ENCODE measurements at places on chromosomes 3 and 15. TPM values are rescaled to one million over a fixed set of nuclear protein-coding genes. Genes with fewer than 3 reads are reported as not detected.

DNA sequence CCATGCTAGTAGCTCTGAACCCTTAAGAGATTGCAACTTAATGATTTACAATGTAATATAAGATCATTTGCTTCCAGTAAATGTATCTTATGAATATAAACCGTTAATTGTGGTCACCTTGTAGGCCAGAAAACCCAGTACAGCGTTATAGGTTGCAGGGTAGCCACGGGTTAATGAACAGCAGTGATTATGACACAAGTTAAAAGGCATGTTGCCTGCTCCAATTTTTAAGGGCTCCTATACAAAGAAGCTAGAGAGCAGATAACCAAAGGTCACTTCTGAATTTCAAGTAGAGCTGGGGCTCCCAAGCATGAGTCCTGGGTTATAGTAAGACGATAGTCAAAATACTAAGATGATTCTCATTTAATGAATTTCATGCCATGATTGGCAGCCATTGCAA, 13.5 kb downstream of the GUCA1C start:
- DNase-seq, result no peak

DNA sequence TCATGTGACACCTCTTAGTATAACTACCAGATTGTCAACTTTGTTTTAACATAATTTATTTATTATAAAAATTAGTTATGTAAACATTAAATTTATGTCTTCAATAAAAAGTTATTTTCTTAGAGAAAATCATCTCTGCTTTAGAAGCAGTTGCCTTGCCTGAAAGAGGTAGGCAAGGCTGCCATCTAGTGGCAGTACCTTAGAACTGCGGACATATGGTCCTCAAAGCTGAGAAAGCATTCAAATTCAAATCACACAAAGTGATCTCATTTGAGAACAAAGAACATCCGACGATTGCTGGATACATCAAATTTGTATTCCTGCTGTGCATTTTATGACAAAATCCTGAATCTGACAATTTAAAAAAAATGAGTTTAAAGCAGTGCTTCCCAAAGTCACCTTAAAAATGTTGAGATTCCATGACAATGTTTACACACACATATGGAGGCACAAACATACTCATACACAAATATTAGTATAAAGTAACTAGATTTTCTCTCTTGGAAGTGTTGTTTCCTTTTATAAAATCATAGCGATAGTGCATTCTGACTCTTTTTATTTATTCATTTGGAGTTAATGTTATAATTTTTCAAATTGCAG, 617.4 kb downstream of the CADM2 start:
- DNase-seq, result peak; percentile 70

DNA sequence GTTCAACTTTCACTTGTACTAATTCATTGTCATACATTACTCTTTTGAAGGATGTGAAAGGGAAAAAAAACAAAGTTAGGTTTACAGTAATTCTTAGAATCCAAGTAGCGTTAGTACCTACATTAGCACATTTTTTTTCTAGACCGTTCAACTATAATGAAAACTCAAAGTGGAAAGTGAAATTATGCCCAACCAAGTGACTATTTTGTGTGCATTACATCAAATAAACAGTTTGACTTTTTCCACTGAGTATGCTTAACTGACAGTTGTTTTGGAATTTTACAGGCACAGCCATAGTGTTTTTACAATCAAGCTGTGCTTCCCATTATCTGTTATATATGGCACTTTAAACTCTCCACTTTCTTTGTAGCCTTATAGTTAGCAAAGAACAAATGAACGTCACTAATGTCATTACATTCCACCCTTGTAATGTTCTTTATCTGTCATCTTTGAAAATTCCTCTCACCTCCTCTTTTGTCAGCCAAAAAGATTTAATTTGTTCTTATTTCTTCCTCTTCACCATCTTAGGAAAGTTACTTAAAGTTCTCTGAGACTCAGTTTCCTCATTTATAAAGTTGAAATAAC, 142.3 kb upstream of the SOX2 start:
- no peak for DNase-seq

DNA sequence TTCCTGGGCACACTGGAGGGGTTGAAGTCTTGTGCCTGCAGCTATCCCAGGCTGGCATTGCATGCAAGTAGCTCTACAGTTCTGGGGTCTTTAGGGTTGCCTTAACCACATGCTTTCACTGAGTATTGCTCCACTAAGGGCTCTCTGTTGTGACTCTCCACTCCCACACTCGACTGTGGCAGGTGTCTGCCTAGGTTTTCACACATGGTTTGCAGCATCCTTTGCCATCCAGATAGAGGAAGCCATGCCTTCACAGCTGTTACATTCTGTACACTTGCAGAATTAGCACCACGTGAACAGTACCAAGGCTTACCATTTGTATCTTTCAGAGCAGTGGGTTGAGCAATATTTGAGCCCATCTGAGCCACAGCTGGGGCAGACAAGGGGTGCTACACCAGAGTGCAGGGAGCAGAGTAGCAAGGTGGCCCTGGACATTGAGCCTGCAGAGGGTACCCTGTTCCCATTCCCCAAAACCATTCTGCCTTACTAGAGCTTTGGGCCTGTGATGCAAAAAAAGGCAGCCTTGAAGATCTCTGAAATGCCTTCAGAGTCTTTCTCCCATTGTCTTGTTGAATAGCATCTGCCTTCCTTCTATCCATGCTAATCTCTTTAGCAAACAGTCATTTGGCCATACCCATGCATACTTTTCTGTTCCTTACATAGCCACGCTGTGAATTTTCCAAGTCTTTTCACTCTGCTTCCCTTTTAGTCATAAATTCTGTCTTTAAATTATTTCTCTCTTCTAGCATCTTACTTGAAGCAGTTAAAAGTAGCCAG, 95.2 kb upstream of the PLCL2 start:
- no peak for DNase-seq

DNA sequence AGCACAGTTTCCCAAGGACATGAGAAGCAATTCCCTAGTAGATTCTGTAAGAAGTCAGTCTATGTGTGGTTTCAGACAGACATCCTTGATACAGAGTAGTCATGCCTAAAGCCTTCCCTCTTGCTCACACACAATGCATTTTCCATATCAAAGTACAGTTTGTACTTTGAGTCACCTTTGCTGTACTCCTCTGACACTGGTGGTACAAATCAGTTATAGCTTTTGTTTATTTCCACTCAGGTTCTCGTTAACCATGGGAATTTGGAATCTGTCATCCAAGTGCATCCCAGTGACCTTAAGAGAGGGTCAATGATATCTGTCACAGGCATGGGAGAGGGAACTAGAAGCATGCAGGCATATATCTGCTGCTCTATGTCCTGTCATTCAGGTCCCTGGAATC, 3.6 kb upstream of the GNB4 start:
- no peak for DNase-seq

GRCh38 chr15:68618908-68619698, 40.3 kb downstream of the CORO2B start:
- no peak for DNase-seq

DNA sequence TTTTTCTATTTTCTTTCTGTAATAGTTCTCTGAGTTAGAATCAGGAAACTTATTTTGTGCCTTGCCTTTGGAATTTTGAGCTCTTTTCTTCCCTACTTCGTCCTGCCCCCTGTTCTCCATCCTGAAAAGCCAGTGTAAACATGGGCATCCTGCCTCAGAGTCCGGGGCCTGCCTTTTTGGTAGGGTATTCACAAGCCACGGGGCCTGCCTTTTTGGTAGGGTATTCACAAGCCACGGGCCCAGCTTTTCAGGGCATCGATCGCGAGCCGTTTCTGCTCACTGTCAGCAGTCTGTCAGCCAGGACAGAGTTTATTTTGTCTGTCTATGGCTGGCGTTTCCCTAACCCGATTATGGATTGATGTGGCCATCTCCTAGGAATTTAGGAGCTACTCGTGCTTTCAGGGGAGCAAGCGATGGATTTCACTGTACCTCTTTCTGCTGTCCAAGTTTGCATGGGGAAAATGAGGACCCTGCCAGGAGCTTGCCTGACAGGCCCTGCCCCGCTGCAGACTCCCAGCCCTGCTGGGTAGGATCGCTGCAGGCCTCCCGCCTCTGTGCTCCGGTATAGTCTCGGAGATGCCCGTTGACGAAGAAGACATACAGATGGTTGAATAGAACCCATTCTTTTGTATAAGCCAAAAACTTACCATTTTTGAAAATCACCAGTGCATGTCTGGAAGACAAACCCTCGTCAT, 12.8 kb downstream of the SYNM start:
- DNase-seq, result no peak

DNA sequence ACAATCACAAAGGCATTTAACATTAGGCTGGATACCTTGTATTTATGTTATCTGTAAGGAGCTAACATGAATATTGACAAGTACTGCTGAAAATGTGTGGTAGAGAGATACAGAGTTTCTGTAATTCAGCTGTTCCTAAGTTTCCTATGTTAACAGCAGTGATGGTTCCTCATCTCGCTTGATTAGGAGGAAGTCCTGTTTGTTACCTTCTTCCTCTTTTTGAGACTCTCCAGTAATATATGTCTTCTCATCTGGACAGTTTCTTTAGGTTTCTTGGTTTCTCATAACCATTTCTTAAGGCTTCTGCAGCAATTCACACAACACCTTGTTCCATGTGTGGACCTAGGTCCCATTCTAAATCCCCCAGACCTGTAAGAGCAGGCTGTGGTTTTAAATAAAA, 11.4 kb upstream of the PEX5L start:
- no peak for DNase-seq

- no peak for DNase-seq
Measured at GRCh38 chr3:147797095-147797494, 387.9 kb downstream of the ZIC1 start.

DNA sequence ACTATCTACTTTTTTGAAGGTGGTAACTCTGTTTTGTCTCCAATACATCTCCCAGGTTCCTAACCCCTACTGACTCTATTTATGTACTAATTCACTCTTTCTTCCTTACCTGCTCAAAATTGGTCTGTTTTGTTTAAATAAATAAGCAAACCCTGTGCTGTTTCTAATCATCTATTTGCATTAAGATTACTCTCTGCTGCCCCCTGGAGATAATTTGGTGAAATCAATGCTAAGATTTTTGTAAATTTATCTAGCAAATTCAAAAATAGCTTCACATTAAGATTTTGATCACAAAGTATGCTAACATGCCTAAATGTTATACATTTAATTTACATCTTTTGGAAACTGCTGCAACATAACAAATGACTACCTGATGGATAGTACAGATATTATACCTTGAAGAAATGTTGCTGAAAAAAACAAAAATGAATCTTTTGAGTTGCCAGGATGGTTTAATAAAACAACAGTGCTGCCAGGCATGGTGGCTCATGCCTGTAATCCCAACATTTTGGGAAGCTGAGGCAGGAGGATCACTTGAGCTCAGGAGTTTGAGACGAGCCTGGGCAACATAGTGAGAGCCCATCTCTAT, 4.4 kb upstream of the CD200R1 start:
- no peak for DNase-seq

GRCh38 chr3:146501752-146502151, 32.4 kb upstream of the PLSCR2 start:
- DNase-seq, result no peak

SORD gene
- total RNA-seq, result 22.3 TPM

TMEM158 gene
- total RNA-seq, result 1.1 TPM

GOLGA8O gene
- not detected for total RNA-seq

ACTC1 gene
- total RNA-seq, result not detected

OR5K2 gene
- total RNA-seq, result not detected

RTP3 gene
- not detected for total RNA-seq

Data from stomach (tissue), 19 donors.